ENCODE measurements at places on chromosomes 12 and 14.
A peak's percentile ranks its signal among the peaks of the same experiment; 100 is the strongest.

GRCh38 chr14:102375119-102375518 is 12.4 kb downstream of the TECPR2 start:
- DNase-seq = no peak

GRCh38 chr12:70553391-70553859 is 83.8 kb downstream of the PTPRB start:
- no peak for DNase-seq

- no peak for DNase-seq
Observed at GRCh38 chr12:108653082-108653516, 19.4 kb upstream of the SELPLG start.

- no peak for DNase-seq
Observed at GRCh38 chr12:131102493-131102931, 148.8 kb downstream of the ADGRD1 start.

- DNase-seq = no peak
Observed at GRCh38 chr12:53623548-53624385, 2.4 kb downstream of the ATF7 start.

DNA sequence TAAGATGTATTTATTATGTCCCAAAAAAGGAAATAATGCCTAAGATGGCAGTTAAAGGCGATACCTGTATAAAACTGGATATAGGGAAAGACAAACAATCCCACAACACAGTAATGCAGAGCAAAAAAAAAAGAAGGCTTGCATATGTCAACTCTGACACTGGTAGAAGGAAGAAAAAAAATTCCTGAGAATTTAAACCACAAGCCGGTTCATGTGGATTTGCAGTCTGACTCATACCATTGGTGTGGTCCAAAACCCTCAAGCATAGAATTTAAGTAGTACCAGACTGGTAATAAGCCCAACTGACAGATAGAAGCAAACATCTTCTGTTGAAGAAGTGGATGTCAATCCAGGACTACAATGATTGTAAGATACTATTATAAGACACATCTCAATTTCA is 7.2 kb downstream of the DNAI7 start:
- DNase-seq = no peak

- no peak for DNase-seq
Observed at GRCh38 chr14:61812347-61813095, 50.3 kb downstream of the SNAPC1 start.

- DNase-seq = no peak
Observed at GRCh38 chr12:44510510-44510909, 365.6 kb downstream of the NELL2 start.

GRCh38 chr14:21476523-21476924 is 235 bp downstream of the RAB2B start:
- peak; percentile 77 for DNase-seq

DNA sequence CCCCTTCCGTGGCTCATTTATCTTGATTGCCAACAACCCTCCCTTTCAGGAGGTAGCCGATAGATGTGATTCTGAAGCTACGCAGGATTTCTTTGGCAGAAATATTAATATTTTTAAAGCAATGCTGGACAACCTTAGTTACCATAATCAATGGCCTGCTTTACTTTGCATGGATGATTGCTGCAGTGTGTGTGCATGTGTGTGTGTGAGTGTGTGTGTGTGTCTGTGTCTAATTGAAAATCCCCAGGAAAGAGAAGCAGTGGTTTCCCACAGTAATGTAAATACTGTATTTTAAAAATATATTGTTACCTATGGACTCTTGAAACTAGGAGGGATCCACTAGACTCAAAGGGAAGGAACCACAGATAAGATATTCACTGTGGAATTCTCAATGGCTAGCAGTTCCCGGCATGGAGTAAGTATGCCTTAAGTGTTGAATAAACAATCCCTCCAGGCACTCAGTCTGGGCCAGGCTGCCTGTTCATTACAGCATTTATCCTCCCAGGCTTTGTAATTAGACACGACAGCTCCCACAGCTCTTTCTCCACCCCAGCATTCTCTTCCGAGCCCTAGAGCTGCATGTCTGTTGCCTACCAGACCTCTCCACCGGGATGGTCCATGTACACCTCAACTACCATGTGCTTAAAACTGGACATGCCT is 22.5 kb upstream of the C14orf132 start:
- DNase-seq = no peak

DNA sequence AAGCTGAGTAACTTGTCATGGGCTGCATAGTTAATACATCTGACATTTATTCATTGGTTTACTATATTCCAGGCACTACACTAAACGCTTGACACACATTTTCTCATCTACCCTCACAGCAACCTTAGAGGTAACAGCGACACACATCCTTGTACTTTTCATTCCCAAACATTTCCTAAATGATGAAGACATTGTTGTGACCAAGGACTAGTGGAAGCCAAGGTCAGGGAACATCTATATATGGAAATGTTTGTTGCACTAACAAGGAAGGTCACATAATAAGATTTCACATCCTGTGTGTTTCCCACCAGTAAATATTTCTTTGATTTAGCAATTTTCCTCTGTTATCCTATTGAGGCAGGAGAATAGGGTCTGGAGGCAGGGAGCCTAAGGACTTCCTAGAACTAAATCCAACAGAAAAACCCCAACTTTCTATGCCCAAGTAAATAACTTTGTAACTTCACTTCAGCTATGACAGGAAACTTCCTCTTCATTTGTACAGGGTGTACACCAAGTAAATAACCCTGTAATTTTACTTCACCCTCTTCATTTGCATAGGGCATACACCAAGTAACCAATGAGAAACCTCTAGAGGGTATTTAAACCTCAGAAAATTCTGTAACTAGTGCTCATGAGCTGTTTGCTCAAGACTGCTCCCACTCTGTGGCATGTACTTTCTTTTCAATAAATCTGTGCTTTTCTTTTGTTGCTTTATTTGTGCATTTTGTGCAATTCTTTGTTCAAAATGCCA is 48.4 kb downstream of the ZNF641 start:
- DNase-seq = no peak

GRCh38 chr12:123602651-123603195 is 824 bp downstream of the DDX55 start:
- DNase-seq = no peak

DNA sequence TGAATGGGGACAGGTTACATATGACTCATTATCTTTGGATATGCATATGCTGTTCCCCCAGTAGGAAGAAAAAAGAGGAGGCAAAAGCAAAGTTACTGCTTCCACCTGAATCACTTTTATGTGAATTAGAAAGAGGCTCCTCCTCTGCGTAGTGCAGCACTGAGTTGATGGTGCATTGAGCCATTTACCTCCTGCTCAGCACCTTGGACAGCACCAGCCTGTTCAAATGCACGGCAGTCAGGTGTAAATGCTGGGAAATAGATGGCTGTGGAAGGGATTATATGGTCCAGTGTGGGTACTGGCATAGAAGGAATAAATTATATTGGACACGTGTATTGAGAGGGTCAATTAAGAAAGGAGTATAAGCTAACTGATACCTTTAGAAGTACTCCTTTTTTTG is 541.9 kb upstream of the SEL1L start:
- DNase-seq = no peak

All from stimulated activated CD4-positive, alpha-beta T cell treated with anti-CD3 and anti-CD28 coated beads, TNF-alpha, amount 100 ng/mL, for 1 hour (primary cell).